ENCODE measurements at places on chromosomes 11 and 22. TPM values are rescaled to one million over a fixed set of nuclear protein-coding genes. Genes with fewer than 3 reads are reported as not detected.

DNA sequence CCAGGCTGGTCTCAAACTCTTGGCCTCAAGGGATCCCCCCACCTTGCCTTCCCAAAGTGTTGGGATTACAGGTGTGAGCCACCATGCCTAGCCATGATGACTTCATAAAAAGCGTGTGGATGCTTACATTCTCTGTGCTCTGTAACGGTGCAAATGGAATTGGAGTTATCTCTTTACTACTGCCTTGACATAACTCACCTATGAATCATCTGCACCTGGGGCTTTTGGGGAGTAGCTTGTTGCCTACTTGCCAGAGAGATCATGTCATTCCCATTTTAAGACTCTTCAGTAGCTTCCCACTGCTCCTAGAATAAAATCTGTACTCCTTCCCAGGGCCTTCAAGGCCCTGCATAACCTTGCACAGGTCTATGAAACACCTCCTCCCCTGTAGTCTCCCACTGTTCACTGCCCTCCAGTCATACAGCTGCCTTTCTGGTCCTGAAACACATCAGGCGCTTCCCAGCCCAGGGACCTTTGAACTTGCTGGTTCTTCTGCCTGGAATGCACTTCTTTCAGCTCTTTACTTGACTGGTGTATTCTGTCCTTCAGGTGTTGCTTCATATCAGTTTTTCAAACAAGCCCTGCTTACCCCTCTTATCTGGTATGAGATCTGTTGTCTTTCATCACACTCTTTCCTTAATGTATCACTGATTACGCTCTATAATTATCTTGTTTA lies 19.6 kb upstream of the MOGAT2 start:
- no peak for DNase-seq

DNA sequence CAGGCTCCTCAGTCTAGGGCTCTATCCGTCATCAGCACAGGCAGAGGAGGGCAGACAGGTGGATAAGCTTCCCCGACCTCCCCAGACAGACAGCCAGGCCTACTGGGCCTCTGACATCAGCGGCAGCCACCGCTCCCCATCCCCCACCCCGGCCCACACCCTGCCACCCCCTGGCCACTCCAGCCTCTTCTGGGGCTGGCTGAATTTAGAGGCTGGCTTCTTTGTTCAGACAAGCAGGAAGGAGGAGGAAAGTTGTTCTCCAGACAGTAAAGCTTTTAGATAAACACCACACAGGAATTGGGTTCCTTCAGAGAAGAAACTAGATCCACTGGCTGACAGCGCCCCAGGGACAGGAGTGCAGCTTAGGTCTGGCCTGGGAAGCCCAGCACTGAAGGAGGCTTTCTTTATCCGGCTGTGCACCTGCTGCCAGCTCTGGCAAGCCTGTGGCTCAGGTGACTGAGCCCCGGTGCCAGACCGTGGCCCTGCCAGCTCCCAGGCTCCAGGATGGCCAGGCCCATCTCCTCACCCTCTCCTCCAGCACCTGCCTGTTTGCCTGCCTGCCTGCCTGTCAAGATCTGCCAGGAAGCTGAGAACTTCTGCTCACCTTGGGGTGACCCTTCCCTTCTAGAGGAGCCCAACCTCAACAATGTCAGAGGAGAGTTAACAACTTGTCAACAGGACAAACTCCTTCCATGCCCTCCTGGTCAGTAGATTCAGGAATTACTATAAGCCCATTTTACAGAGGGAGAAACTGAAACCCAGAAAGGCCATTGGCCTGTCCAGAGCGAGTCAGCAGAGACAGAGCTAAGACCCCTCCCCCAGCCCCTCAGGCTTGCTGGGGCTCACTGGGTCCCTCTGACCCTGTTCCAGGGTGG lies 44.0 kb upstream of the KLHL35 start:
- no peak for DNase-seq

DNA sequence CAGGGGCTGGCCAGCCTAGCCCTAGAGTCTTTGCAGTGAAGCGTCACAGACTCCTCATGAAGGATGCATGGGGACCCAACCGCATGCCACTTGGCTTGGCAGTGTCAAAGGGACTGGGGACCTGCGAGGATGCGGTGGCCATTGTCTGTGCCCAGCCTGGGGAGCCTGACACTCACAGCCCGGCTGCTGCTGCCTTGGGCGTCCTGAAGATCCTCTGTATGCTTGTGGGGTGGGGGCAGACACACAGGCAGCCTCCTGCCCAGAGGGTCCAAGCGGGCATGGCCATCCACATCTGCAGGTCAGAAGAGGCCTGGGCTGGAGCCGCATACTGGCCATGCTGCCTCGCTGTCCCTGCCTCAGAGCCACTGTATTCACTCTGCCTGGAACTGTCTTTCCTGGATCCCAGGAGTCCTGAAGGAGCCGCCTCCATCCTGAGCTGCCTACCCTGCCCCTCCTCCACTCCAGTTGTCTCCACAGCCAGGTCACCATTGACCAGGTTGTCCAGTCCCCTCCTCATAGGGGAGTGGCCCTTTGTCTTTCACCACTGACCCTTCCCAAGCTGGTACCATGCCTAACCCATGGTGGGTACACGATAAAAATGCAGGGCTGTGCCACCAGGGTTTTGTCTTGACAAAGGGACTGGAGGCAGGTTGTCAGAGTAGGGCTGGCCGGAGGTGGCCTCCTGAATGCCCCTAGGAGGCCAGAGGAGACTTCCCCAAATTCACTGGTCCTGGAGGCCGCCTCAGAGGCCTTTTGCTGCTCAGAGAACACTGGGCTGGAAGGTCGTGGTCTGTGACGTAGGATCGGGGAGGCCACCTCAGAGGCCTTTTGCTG lies 107.0 kb downstream of the KCNQ1OT1 start:
- peak; percentile 16 for DNase-seq

GRCh38 chr11:71265559-71266092 lies 13.2 kb upstream of the SHANK2 start:
- no peak for DNase-seq

- no peak for DNase-seq
Observed at GRCh38 chr11:80163011-80163410, 722.2 kb upstream of the TENM4 start.

DNA sequence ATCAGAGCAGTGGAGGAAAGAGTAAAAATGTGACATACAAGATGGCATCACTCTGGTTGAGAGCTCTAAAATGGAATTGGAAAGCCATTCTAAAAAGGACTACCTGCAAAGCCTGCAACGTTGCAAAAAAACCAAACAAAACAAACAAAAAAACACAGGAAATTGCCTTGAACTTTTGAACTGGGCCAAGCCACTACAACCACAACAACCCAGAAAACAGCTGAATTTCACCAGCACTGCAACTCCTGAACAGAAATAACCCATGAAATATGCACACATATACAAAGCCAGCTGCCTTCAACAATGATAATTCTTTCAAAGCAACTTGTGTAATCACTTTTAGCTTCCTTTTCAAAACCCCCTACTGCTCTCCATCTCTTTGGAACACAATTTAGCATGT lies 326.6 kb upstream of the LRRC4C start:
- no peak for DNase-seq

DNA sequence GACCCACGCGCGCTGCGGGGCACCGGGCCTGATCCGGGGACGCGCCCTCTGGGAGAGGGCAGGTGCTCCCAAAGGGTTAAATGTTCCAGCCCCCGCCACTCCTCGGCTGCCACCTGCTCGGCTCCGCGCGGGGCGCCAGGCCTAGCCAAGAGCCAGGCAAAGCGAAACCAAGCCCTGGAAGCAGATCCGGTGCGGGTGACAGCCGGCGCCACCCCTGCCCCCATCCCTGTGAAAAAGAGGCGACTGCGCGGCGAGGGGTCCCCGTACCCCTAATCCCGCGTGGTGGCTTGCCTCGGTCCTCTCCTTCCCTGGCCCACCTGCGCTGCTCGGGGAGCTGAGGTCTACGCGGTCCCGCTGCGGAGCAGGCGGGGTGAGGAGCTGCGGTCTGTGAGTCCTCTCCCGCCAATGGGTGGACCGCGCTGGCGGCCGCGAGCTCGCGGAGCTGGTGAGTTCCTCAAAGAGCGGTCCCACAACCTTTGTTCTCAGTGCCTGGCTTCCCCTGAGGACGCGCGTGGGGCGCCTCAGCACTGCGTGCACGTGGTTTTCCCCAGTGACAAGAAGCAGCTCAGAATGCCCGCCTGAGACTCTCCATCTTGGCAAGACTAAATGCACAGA lies at the start of gene ME3:
ME3 (minus strand) TSS at position 610 of the 615 bp plus-strand sequence.
- peak; percentile 29 for DNase-seq

- DNase-seq: no peak
Observed at GRCh38 chr11:77125695-77126094, 2.4 kb upstream of the MYO7A start.

DNA sequence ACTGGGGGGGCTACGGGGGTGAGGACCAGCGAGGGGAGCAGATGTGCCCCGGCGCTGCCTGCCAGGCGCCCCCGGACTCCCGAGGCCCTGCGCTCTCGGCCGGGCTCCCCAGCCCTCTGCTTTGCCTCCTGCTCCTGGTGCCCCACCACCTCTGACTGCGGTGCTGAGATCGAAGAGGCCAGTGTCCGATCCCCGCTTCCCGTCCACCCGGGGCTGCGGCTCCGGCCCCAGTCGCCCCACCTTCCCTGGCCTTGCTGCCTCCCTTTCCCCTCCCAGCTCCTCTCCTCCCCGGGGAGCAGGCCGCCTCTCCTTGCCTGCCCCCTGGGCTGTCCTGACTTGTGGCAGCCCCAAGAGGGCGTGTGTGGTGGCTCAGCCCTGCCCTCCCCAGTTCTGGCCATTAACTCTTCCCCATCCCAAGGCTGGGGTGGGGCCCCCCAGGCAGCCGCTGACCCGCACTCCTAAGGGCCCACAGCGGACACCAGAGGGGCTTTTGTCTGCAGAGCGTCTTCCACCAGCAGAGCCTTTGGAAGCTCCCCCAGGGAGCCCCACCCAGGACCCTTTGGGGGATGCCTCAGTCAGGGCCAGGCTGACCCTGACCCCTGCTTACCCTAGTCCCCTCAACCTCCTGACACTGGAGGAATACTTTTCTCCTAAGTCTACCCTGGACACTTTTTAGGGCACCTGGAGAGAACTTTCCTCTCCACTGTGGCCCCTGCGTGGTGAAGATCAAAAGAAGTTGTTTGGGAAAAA lies 16.6 kb downstream of the RTN4RL2 start:
- DNase-seq: no peak

GRCh38 chr11:92137747-92138146 lies 86.9 kb upstream of the FAT3 start:
- DNase-seq: no peak

- no peak for DNase-seq
Observed at GRCh38 chr11:123742031-123742723, 717 bp upstream of the ZNF202 start.

DNA sequence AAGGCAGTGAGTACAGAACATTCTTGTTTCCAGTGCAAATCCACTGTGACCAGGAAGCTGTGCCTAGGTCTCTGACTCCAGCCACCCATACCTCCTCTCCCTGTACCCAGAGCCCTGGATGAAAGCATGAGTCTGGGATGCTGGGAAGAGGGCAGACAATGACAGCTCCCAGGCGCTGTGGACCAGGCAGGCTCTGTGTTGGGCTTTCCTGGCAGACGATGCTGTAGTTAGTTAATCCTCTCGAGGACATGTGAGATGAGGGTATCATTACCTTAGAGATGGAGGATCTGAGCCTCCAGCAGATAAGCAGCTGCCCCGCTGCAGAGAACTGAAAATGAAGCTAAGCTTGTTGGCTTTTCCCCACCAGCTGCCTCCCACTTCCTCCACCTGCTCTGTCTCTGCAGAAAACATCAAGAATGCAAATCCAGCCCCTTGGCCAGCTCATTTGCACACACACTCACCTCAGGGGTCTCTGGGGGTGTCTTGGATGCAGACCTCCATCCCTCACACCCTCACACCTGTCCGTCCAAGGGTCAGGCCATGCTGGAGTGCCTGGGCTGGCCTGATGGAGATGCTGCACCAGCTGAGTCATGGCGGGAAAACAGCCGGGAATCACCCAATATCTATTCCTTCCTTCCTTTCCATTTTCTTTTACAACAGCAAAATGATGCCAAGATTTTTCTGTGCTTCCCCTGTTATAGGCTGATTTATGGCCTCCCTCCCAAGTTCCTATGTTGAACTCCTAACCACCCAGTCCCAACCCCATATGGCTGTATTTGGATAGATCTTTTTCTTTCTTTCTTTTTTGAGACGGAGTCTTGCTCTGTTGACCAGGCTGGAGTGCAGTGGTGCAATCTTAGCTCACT lies 94.9 kb upstream of the SEPTIN5 start:
- no peak for DNase-seq

DNA sequence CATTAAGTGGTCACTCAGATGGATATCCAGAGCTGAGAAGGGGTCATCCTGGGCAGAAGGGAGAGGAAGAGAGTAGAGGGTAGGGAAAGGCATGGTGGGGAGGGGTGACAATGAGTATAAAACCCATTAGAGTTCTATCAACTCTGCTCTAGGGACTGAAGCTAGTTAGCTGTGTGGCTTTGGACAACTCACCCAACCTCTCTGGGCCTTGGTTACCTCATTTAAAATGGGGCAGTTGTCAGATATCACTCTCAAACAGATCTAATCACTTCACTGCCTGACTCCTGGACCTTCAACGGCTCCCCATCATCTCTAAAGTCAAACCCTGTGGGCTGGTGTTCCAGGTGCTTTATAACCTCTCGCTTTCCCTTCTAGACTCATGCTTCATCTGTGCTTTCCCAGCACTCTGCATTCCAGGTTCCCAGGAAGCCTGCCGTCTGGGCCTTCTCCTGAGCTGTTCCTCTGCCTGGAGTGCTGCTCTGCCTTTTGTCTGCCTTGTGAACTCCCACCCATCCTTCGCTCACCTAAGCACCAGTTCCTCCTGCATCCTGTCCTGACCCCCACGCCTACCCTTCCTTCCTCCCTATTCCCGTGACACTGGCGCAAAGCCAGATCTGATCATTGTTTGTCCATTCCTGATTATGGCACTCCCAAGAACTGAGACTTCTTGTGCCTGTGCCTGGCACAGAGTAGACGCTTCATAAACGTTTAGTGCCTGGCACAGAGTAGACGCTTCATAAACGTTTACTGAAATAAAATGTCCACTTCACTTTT lies 22.3 kb upstream of the KCNJ11 start:
- DNase-seq: no peak

- DNase-seq: peak; percentile 70
Observed at GRCh38 chr11:46381819-46382645, 563 bp downstream of the MDK start.

DENND5A gene
- total RNA-seq: 85.5 TPM

DDX10 gene
- total RNA-seq: 38.5 TPM

CALCA gene
- not detected for total RNA-seq

APOL1 gene
- 1.9 TPM for total RNA-seq

FAM118A gene
- total RNA-seq: 229 TPM

LRRN4CL gene
- 1.6 TPM for total RNA-seq

DYNC2H1 gene
- total RNA-seq: 18.0 TPM

All from mesothelial cell of epicardium (in vitro differentiated cells).